ENCODE measurements at places on chromosomes 6 and 20.

DNA sequence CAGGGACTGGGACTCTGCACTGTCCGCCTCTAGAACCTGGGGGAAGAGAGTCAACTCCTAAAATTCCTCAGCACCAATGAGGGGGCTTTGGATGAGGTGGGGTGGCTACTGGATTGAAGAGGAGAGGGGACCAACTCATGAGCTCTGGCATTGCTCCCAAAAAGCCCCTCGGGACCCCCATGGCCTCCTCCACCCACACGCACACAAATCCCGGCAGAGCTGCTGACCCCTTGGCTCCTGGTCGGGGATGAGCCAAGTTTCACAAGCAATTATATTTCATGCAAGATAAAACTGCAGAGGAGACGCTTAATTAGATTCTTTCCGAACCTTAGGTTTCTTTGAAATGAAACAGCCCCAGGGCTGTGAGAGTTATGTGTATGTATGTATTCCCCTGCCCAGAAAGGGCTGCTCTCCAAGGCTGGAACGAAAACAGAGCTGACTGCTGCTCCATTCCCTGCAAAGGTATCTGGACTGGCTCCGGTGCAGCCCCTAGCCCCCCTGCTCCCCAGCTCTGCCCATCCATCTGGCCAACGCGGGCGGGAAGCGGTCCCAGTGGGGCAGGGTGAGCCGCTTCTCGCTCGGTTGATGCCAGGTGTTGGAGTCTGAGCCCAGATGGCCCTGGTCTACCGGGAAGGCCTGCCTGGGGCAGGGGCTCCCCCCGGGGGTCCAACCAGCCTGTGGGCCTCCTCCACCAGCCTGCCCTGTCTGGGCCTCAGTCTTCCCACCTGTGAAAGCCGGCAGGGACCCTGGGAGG, 46.8 kb upstream of the STX16 start:
- DNase-seq, result no peak

DNA sequence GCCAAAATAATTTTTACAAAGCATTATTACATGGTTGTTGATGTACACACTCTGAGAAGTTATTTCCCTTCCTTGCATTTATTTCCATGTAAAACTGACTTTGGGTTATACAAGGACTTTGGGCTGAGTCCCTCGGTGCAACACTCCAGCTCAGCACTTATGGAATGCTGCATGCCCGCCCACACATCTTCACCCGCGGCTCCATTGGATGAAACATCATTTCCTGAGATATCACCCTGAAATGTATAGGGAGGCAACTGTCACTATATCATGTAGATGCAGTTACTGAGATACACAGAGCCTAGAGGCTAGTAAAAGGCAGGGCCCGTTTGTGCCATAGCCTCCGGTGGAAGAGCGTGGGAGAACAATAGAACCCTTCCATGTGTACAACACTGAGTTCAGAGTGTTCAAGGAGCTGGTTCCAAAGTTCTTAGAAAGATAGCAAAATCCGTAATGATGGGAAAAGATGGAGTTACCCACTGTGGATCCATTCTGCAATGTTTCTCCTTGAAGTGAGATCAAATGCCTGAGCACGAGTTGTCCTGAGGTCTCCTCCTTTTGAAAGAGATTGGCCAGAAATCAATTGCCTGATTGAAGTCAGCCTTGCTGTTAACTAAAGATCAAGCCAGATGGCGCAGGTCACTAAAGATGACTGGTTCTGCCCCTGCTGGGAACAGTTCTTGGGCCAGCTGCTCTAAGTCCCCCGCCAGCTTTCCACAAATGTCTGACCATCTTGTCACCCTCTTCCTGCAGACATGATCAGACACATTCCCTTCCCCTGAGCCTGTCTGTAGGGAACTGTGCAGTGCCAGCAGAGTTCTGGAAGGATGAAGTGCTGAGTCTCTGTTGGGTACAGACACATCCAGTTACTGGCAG, 100.9 kb upstream of the IYD start:
- no peak for DNase-seq

GRCh38 chr20:62719250-62719935, 10.8 kb downstream of the NTSR1 start:
- no peak for DNase-seq

GRCh38 chr6:136347847-136348246, 58.2 kb upstream of the BCLAF1 start:
- no peak for DNase-seq

GRCh38 chr6:14799928-14800327, 445.9 kb upstream of the JARID2 start:
- no peak for DNase-seq

GRCh38 chr6:145315982-145316600, 419.2 kb downstream of the EPM2A start:
- no peak for DNase-seq

DNA sequence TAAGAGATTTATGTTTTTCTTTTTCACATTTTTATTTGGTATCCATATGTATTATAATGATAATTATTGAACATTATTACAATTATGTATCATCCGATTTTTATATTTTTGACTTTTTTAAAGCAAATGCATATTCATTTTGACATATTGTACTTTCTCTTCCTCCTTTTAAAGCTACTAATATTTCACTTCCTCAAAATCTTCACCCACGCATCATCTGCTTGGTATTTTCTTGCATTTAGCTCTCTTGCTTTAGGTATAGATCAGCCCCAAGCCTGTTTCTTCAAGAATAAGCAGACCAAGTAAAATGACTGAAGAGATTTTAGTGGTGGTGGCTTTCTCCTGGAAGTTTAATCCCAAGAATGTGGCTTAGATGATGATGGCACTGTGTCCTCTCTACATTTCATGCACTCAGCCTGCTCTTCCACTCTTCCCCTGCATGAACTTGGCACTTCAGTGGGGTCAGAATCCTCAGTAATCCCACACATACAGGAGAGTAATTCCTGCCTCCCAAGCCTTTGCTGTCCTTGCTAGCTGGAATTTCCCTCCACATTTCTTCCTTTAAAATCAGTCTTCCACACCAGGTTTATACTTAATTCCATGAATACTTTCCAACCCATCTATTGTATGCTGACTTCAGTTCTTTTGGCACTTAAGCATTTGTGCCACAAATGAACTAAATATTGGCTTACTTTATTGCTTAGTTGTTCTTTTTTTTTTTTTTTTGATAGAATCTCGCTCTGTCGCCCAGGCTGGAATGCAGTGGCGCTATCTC, 8.2 kb downstream of the NCOA7 start:
- DNase-seq, result no peak

GRCh38 chr20:61875221-61875885, 190.3 kb downstream of the TAF4 start:
- no peak for DNase-seq

- DNase-seq, result no peak
Measured at GRCh38 chr6:56660381-56660730, 17.7 kb upstream of the DST start.

GRCh38 chr20:37366743-37367142, 20.8 kb downstream of the SRC start:
- DNase-seq, result no peak

DNA sequence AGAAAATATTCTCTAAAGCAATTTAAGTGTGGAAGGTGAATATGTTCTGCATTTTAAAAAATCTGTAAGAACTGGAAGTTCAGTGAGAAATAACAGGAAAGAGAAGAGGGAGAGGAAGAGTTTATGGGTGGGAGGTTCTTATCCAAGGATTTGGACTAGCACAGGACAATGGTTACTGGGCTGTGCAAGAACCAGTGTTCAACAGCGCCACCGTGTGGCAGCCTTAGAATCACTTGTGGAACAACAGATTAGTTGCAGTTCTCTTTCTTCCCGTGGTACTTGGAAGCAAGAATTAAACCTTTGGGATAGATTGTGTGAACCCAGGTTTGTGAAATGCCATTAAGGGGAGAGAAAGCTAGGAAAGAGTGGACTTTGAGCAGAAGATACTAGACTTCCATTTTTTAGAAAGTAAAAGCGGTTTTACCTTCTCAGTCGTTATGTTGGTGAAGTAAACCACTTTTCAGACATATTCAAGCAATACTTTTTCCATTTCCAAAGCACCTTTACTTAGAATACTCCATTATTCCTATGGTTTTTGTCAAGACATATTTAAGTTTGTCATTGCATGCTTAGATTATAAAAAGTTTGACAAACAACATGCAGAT, 436.7 kb downstream of the RNF144B start:
- DNase-seq, result no peak

- DNase-seq, result no peak
Measured at GRCh38 chr6:52108128-52108527, 20.7 kb upstream of the PKHD1 start.

- DNase-seq, result no peak
Measured at GRCh38 chr20:22213271-22213670, 371.1 kb downstream of the FOXA2 start.

GRCh38 chr20:52263757-52264156, 72.2 kb upstream of the ZFP64 start:
- no peak for DNase-seq

- no peak for DNase-seq
Measured at GRCh38 chr20:46021361-46022359, 7.4 kb upstream of the SLC12A5 start.

- peak; percentile 12 for DNase-seq
Measured at GRCh38 chr6:32943864-32944649, 3.2 kb upstream of the HLA-DMB start.

- DNase-seq, result no peak
Measured at GRCh38 chr6:156554160-156554559, 223.0 kb upstream of the ARID1B start.

GRCh38 chr20:33133373-33133941, 34.5 kb upstream of the BPIFA2 start:
- DNase-seq, result no peak

DNA sequence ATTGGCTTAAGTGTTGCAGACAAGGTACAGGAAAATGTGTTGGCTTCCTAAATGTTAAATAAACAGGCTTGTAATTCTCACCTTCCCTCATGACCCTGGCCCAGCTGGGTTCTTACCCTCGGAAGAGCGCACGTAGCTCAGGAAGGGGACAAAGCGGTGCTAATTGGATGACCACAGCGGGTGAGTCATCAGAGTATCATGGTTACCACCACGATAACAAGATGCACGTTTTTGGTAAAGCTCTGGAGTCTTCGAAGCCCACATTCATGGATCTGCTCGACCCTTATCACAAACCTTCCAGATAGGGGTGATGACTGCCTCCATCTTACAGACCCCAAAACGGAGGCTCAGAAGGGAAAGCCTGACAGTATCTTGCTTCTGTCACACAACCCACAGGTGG, 32.8 kb downstream of the APCDD1L start:
- no peak for DNase-seq

GRCh38 chr6:51337277-51337676, 518.6 kb downstream of the TFAP2B start:
- DNase-seq, result no peak

GRCh38 chr6:114419175-114419574, 76.4 kb upstream of the HS3ST5 start:
- DNase-seq, result no peak

- DNase-seq, result no peak
Measured at GRCh38 chr20:45036044-45036755, 64.7 kb downstream of the KCNS1 start.

- DNase-seq, result no peak
Measured at GRCh38 chr20:38373231-38373867, 27.1 kb downstream of the LBP start.

- no peak for DNase-seq
Measured at GRCh38 chr20:34018166-34018565, 24.5 kb downstream of the RALY start.

- no peak for DNase-seq
Measured at GRCh38 chr20:61170496-61171320, 81.4 kb upstream of the CDH4 start.

DNA sequence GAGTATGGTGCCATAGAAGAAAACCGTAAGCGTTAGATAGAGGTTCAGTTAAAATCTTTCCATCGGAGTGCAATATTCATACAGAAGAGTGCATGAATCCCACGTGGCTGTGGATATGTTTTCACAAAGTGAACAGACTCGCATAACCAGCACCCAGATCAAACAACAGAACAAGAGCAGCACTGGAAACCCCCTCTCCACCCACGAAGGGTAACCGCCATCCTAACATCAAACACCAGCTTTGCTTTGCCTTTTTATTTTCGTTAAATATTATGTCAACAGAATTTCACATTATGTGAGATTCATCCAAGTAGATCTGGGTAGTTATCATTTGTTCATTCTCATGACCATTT, 4.7 kb downstream of the GTSF1L start:
- DNase-seq, result no peak

DNA sequence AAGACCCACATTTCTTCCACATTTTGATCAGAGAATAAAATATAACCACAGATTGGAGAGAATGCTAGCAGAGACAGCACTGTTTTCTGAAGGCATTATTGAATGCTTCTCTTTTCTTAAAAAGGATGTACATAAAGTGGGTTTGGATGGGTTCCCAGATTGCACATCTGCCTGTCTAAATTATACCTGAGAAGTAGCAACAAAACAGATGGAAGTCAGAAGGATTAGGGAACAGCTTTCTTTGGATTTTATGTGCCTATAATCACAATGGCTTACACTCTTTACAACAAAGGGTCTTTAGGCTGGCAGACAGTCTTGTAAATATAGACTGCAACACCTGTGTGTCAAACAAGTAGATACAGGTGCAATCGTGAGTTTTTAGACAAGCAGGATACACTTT, 622.2 kb upstream of the MANEA start:
- no peak for DNase-seq

GRCh38 chr6:157497579-157497978, 116.6 kb downstream of the ZDHHC14 start:
- no peak for DNase-seq

GRCh38 chr6:149052350-149053106, 265.0 kb upstream of the TAB2 start:
- DNase-seq, result no peak

DNA sequence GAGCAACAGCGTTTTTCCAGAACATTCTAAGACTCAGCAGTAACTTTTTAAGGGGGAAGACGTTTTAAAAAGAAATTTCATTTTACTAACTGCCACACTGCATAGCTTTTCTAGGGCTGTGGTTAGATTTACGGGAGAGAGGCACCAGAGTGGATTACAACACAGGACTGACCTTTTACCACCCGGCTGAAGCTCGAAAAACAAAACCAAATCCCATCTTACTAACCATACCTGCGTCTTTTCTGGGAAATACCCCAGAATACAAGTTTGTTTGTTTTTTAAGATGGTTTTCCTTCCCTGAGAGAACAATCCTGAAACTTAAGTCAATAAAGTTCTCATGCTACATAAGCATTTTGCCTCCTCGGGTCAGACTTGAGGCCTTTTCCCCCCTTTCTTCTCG, 209.3 kb upstream of the SOX4 start:
- no peak for DNase-seq

- no peak for DNase-seq
Measured at GRCh38 chr6:33168639-33169038, 23.6 kb downstream of the COL11A2 start.

DNA sequence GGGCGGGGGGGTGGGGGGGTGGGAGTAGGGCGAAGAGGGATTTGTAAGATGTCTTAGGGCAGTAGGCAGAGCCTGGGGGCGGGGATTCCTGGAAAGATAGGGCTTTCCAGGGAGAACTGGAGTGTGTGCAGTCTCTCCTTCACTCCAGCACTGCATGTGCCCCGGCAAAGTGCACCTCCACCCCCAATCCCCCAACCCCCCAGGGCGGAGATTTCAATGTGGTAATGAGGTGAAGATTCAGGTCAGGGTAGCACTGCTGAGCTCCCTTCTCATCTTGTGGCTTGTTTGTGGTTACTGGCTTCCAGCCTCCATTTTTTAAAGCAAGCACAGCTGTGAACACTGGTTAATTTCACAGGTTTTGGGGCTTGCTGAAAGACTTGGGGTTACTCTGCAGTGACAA, 5.9 kb downstream of the TMEM239 start:
- peak; percentile 28 for DNase-seq

- DNase-seq, result peak; percentile 14
Measured at GRCh38 chr6:4774715-4775493, 1.3 kb upstream of the CDYL start.

Data from activated effector memory CD4-positive, alpha-beta T cell treated with Interleukin-2 at 50 U/mL for 16 hours (primary cell).